ENCODE measurements at places on chromosomes 4 and X. TPM values are rescaled to one million over a fixed set of nuclear protein-coding genes. Genes with fewer than 3 reads are reported as not detected.

DNA sequence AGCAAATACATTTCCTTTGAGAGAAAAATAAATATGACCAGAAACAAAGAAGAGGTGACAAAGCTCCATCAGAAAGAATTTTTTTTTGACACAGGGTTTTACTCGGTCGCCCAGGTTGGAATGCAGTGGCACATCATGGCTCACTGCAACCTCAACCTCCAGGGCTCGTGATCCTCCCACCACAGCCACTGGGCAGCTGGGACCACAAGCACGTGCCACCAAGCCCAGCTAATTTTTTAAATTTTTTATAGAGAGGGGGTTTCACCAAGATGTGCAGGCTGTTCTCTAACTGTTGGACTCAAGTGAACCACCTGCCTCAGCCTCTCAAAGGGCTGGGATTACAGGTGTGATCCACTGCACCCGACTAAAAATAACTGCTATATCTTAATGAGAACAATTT is 10.3 kb downstream of the ADH5 start:
- no peak for DNase-seq

- DNase-seq = no peak
These were observed 44.9 kb downstream of the CXCL1 start for GRCh38 chr4:73914071-73914470.

DNA sequence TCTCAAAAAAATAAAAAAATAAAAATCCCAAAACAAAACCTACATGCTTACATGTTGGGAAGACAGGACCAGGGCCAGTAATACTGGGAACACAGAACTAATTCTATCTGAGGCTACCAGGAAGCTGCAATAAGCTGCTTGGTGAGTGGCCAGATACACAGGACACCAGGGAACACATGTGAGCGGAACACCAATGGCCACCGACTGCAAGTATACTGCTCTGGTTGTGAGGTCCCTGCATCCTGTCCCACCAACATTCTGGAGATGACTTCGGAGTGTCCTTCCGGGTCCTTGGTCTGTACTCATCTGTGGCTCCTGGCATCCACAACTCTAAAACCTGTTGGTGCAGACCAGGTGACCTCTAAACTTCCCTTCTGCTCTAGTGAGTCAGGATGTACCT is 2.7 kb downstream of the TNIP2 start:
- no peak for DNase-seq

DNA sequence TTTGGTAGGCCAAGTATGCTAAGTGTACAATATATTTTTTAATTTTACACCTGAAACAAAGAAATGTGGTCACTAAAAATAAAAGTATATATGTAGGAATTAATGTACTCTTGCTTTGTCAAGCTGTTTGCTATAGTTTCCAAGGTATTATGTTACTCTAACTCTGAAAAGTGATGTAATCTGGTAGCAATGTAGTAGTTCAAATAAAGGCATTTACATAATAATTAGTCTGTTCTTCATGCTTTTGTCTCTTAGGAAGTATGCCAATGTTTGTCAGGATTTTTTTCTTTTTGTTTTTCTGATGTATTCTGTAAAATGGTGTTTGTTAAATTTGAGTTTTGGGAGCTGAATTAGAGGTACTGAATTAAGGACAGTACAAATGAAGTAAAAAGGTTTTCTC is 89.5 kb downstream of the PLS3 start:
- no peak for DNase-seq

DNA sequence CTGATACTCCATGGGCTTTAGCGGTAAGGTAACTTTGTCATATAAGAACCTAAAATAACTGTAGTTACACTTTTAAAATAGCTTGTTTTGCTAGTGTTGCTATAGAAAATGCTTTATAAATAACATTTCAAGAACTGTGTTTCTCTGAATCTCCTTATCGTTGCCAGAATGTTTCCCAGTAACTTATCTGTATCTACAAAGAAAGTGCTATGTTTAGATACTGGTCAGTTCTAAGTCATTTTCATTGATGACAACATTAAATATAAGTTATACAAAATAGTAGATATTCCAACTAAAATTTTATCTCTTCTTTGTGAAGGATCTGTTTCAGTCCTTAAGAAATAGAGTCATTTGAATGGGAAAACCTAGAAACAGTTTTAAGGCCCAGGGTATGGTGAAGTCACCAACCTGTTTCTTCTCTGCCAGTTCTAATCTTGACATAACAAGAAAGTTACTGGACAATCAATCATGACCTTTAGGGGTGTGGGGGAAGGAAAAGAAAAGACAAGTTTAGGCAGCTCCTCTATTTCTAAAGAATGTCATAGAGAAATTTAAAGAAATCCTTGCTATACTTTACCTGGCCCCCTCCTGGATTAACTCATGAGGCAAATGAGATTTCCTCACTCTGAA is 425.9 kb downstream of the RPA4 start:
- DNase-seq = no peak

Gene HPGDS
- 0.15 TPM for total RNA-seq

Gene TAF7L
- not detected for total RNA-seq

Data from esophagus squamous epithelium (tissue), 5 donors.